ENCODE measurements at places on chromosomes 7 and 10. TPM values are rescaled to one million over a fixed set of nuclear protein-coding genes. Genes with fewer than 3 reads are reported as not detected.

DNA sequence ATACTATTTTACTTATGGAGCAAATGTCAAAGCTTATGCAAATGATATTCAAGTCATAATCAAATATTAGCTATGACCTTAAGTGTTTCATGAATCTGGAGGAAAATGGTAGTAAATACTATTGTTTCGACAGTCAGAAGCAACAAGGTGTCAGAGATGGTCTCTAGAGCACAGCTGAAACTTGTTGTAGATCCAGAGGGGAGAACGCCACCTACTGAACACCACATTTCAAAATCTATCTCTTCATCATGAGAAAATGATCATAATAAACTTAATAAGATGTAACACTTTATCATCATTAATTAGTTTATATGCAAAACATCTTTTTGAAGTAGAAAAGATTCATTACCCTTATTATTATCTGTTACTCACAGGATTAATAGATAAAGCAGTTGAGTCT lies 418.7 kb downstream of the GATA3 start:
- H3K36me3 ChIP-seq: no peaks in the 10 kb centered on the region
- no peaks in the 10 kb centered on the region for H3K4me1 ChIP-seq
- H3K27me3 ChIP-seq: no peaks in the 10 kb centered on the region
- no peak overlapping the region for H3K4me3 ChIP-seq

Gene HOXA11
- polyA plus RNA-seq: 6.3 TPM

DNA sequence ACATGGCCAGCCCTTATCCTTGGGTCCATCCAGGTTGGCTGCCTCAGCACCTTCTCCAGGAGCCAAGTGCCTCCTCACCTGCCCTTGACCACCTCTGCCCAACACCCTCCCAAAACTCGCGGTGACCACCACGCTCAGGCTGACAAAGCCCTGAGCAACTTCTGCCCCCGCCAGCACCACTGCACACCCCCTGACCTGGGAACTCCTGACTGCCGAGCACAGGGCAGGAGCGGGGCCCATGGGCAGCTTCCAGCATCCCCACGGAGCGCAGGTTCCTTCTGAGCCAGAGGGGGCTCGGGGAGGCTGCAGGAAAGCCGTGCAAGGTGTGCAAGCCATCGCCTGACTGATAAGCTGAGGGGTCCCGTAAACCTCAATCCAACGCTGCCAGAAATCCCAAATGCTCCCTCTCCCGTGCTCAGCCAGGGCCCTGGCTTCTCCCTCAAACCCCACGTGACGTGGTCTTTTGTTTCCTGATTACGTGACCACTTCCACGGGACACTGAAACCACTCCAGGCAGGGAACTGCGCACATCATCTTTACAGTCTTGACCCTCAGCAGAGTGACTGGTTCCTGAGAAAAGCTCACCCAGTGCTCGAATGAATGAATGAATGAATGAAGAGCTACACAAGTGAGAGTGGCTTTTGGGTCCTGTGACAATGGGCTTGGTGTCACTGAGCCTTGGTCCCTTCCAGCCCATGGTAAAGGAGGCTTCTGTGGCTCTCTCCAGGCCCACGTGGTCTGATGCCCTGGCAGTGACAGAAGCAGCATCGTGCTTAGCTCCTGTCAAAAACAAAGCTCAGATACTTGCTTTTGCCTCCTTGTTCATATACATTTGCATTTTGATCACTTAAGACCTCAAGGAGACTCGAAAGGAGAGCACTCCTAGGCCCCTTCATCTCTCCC lies 249.8 kb upstream of the PPP2R2D start:
- no peak for DNase-seq
- H3K36me3 ChIP-seq: no peaks in the 10 kb centered on the region
- no peak overlapping the region for H3K27ac ChIP-seq
- no peak overlapping the region for H3K4me3 ChIP-seq

DNA sequence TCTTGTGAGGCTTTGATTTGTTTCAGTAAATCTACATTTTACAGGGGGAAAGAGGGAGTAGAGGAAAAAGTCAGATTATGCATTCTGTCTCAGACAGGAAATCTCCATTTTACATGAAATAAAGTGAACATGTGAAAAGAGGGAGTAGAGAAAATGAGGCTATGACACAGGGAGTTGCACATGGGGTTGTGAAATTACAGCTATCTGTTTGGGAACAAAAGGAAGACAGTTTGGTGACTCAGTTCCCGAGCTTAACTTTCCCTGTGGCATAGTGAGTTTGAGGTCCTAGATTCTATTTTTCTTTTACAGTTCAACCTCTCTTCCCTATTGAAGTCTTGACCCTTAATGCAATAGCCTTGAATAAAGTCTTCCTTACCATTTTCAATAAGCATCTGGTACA lies 63.2 kb upstream of the AGR3 start:
- DNase-seq: no peak
- no peaks in the 10 kb centered on the region for H3K4me1 ChIP-seq
- H3K27me3 ChIP-seq: no peaks in the 10 kb centered on the region
- H3K27ac ChIP-seq: no peak overlapping the region
- no peak overlapping the region for H3K4me3 ChIP-seq
- no peaks in the 10 kb centered on the region for H3K36me3 ChIP-seq

DNA sequence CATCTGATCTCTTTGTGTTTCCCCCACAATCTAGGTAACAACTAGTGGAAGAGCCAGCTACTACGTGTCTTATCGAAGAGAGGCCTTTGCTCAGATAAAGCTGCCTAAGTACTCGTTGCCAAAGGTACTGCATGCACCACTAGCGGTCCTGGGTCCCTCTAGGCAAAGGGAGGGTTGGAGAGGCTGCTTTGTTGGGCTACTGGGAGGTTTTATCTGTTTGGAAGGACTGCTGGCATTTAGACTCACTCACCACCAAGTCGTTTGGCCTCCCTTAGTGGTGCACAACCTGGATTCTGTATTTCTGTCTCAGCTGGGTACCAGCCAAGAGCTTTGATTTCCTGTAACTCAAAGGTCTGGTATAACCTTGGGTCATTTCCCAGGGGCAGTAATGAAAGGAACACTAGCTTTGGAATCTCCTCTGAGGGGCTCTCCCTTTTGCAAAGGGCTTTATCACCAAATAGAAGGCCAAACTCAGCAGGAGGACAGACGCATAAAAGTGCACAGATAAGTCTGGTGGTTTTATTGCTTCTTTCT lies 498.3 kb downstream of the SORCS3 start:
- H3K4me1 ChIP-seq: no peaks in the 10 kb centered on the region
- H3K4me3 ChIP-seq: no peak overlapping the region
- no peak for DNase-seq
- H3K27me3 ChIP-seq: no peaks in the 10 kb centered on the region
- no peak overlapping the region for H3K27ac ChIP-seq
- H3K36me3 ChIP-seq: no peaks in the 10 kb centered on the region

DNA sequence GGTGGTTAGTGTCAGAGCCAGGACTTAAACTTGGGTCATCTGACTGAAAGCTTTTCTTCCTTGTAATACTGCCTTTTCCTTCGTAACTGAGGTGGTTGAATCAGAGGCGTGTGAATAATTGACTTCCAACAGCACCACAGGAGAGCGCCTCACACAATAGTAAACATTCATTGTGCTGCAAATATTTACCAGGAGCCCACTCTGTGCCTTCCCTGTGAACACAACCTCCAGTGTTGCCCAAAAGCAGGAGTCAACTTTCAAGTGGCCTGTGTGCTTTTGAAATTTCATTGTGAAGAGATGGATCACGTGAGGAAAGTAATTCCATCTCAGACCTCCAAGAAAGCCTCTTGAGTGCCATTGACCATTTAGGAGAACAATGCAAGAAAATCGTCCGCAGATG lies 60.2 kb downstream of the ADRA2A start:
- no peak overlapping the region for H3K27ac ChIP-seq
- no peaks in the 10 kb centered on the region for H3K4me1 ChIP-seq
- peaks cover 2% of the 10 kb centered on the region for H3K27me3 ChIP-seq
- DNase-seq: no peak
- H3K4me3 ChIP-seq: no peak overlapping the region

Gene PARG
- polyA plus RNA-seq: 20.7 TPM

- no peak for DNase-seq
- no peak overlapping the region for H3K4me3 ChIP-seq
- no peak overlapping the region for H3K27ac ChIP-seq
- no peaks in the 10 kb centered on the region for H3K36me3 ChIP-seq
- H3K4me1 ChIP-seq: peaks cover 30% of the 10 kb centered on the region
These were observed 39.9 kb downstream of the LRRC18 start for GRCh38 chr10:48899781-48900180.

DNA sequence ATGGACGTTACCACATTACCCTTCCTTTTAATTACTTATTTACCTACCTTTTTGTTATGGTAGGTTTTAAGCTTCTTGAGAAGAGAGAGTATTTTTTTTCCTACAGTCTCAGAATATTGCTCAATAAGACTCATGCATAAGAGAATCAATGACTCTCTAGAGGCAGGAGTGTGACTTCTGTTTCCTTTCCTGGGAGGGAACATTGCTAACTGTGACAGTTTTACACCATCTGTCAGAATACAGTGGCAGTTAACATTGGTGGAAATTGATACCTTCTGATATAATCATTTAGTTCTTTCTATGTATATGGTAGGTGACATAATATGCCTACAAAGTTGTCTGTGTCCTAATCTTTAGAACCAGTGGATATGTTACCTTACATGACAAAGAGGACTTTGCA lies 348.7 kb upstream of the POT1 start:
- H3K36me3 ChIP-seq: no peaks in the 10 kb centered on the region
- H3K4me3 ChIP-seq: no peak overlapping the region
- no peak for DNase-seq
- no peaks in the 10 kb centered on the region for H3K4me1 ChIP-seq
- no peaks in the 10 kb centered on the region for H3K27me3 ChIP-seq
- no peak overlapping the region for H3K27ac ChIP-seq

Gene LRRC17
- polyA plus RNA-seq: 22.9 TPM

DNA sequence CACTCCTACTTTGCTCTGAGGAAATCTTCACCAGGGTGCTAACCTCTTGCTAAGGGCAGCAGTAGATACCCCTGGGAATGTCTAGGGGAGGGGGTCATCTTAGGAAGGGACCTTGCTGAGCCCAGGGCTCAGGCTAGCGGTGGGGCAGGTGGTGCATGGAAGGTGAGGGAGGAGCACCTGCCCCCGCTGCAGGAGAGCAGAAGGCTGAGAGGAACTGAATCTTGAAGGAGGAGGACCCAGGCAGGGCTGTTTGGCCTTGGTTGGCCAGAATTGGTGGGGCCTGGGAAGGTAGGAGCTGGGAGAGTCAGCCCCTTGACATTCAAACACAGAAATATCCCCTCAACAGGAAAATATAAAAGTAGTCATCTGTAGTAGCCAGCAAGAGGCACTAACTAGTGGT lies 7.0 kb downstream of the CALHM3 start:
- H3K4me3 ChIP-seq: no peak overlapping the region
- H3K4me1 ChIP-seq: peaks cover 11% of the 10 kb centered on the region
- DNase-seq: no peak
- H3K27me3 ChIP-seq: peaks cover 4% of the 10 kb centered on the region
- H3K36me3 ChIP-seq: no peaks in the 10 kb centered on the region
- no peak overlapping the region for H3K27ac ChIP-seq

- peaks cover 32% of the 10 kb centered on the region for H3K4me1 ChIP-seq
- no peak overlapping the region for H3K27ac ChIP-seq
- H3K27me3 ChIP-seq: peaks cover 56% of the 10 kb centered on the region
- H3K36me3 ChIP-seq: no peaks in the 10 kb centered on the region
These were observed 2.1 kb downstream of the RET start for GRCh38 chr10:43078986-43079273.

DNA sequence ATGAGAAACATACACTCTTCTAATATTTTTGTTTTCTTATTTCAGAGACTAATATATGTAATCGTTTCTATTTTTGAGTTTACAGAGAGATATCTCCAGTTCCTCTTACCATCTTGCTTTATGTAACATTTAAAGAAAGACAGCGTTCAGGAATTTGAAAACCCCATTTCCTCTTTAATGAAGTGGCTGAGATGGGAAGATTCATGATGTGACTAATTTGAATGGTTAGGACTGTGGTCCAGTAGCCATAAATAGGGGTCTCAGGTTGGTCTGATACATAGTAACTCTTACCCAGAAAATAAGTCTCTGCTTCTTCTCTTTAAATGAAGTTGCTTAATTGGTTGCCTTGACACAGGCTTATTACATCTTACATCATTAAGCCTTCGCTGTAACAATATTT lies 6.9 kb downstream of the KMT2E start:
- no peaks in the 10 kb centered on the region for H3K27me3 ChIP-seq
- DNase-seq: no peak
- no peaks in the 10 kb centered on the region for H3K4me1 ChIP-seq
- no peak overlapping the region for H3K27ac ChIP-seq

- no peak for DNase-seq
- no peaks in the 10 kb centered on the region for H3K4me1 ChIP-seq
- no peaks in the 10 kb centered on the region for H3K27me3 ChIP-seq
- H3K36me3 ChIP-seq: no peaks in the 10 kb centered on the region
These were observed 317.9 kb upstream of the COBL start for GRCh38 chr7:51634538-51634937.

GRCh38 chr10:90743291-90743690 lies 114.5 kb downstream of the HTR7 start:
- no peak for DNase-seq
- no peak overlapping the region for H3K27ac ChIP-seq
- H3K27me3 ChIP-seq: no peaks in the 10 kb centered on the region
- H3K36me3 ChIP-seq: no peaks in the 10 kb centered on the region
- H3K4me3 ChIP-seq: no peak overlapping the region

Gene SORCS1
- 3.5 TPM for polyA plus RNA-seq

DNA sequence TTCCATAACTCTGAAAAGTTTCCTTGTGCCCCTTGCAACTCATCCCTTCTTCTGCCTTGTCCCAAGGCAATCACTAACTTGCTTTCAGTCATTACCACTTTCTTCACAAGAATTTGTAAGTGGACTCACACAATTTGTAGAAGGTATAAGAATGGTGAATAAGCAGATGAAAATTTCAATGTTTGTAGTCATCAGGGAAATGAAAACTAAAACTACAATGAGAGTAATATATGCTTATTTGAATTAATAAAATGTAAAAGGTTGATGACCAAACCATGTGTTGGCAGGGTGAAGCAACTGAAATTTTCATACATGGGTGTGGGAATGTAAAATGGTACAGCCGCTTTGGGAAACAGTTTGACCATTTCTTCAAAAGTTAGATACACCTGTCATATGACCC lies 79.7 kb downstream of the GNAT3 start:
- no peaks in the 10 kb centered on the region for H3K4me1 ChIP-seq
- H3K36me3 ChIP-seq: no peaks in the 10 kb centered on the region
- no peak for DNase-seq
- no peaks in the 10 kb centered on the region for H3K27me3 ChIP-seq
- H3K27ac ChIP-seq: no peak overlapping the region

GRCh38 chr7:135322571-135323340 lies 89.1 kb downstream of the STRA8 start:
- H3K27ac ChIP-seq: no peak overlapping the region
- H3K27me3 ChIP-seq: no peaks in the 10 kb centered on the region
- no peaks in the 10 kb centered on the region for H3K36me3 ChIP-seq

DNA sequence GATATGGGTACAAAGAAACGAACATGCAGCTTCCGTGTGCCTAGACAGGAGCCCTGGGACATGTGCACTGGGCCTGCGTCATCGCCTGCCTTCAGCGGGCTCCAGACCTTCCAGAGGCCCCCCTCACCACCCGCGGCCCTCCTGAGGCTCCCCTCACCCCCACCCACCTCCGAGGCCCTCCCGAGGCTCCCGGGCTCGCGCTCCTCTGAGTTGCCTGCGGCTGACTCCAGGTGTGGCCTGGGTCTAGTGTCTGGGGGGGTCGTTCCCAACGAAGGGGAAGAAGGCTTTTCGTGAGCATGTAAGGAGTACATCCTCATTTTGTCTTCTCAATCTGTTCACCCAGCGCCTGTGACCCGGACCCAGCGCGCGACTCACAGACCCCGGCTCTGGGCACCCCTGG lies 177.3 kb upstream of the ZNF32 start:
- H3K27me3 ChIP-seq: no peaks in the 10 kb centered on the region
- no peak overlapping the region for H3K27ac ChIP-seq
- no peak overlapping the region for H3K4me3 ChIP-seq
- no peaks in the 10 kb centered on the region for H3K36me3 ChIP-seq

Gene CFAP43
- 1.1 TPM for polyA plus RNA-seq

Gene ANLN
- 26.0 TPM for polyA plus RNA-seq

Gene NKX2-3
- polyA plus RNA-seq: 0.16 TPM

Data from muscle of leg (tissue), 16 donors.